ENCODE measurements at places on chromosomes 7 and 10.

DNA sequence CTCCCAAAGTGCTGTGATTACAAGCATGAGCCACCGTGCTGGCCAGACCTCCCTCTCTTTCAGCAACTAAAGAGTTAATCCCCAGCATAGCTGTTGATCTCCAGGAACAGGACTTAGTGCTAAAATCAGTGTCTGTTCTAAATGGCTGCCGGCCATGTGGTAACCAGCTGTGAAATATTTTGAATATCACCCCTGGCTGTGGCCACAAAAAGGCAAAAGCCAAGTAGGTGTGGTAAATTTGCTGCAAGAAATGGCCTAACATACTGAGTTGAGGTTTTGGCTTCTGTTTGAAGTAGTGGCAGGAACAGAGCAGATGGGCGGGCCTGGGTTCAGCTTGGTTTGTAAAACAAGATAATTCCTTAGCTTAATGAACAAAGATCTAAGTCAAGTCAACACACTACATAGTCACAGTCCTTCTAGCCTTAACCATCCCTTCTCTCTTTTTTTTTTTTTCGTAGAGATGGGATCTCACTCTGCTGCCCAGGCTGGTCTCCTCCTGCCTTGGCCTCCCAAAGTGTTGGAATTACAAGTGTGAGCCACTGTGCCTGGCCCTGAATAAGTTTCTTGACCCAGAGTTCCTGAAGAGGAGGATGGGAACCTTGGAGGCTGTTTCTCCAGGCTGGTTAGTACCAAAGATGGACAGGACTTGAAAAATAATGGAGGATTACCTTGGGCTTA is 22.7 kb upstream of the AGFG2 start:
- no peak for DNase-seq

DNA sequence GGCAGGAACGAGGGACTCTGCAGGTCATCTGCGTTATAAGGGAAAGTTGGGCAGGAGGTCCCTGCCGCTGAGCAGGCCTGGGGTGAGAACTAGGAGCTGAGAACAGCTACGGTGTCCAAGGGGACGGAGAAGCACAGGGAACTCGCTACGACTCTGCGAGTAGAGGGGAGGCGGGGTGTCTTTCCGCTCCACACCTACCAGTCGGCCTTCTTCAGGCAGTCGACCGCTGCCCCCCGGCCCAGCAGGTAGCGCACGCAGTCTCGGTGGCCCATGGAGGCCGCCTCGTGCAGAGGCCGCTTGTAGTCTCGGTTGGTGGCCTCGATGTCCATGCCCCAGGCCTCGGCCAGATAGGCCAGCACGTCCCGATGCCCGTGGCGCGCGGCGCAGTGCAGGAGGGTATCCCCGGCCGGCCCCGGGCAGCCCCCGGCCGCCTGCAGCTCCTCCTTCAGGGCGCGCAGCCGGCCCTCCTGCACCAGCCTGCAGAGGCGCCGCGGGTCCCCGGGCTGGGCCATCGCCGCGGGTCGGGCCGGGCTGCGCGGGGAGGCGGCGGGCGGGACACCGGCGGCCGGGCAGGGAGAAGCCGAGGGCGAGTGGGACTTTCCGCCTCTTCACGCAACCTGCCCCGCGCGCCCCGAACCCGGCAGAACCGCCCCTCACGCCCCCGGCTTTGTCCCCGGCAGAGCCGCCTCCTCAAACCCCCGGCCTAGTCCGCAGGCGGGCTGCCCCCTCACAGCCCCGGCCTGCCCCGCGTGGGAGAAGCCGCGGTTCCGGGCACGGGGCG is 660 bp downstream of the ANKRD16 start:
- DNase-seq = peak; percentile 75

GRCh38 chr10:4494551-4494950 is 331.5 kb upstream of the AKR1E2 start:
- DNase-seq = no peak

DNA sequence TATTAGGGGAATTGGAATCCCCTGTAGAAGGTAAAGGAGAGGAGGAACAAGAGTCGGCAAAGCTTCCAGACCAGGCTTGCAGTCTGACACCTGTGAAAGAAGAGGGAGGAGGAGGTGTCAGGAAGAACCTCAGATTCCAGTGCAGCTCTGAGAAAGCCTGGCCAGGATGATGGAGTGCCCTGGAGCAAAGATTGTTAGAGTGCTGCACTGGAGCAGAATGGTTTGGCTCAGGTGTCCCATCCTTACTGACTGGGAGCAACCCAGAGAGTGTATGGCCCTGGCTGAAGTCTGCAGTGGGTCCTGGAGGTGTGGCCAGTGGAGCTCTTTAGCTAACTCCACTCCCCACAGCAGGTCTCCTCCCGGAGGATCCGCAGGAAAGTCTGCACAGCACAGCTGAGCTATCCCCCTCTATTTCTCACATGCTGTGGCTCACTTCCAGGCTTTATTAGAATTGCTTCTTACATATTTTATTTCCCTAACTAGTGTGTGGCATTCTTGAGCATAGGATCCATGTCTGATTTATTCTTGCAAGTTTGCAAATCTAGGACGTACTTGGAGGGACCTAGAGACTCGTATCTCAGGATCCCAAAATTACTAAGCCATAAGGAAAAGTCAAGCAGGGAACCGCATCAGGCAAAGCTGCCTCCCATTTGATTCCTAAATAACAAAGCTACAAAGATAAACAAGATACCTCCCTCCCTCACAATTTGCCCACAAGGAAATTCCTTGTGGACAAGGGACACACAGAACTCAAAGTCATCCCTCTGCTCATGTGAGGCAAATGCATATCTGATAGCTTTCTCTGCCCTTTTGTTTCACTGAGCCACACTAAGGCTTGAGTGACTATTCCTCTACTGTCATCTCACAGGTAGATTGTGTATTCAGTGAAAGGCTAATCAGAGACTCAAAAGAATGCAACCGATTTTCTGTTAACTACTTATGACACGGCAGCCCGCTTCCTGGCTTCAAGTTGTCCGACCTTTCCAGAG is 58.8 kb downstream of the VIM start:
- no peak for DNase-seq

GRCh38 chr10:46329690-46330016 is 42.9 kb downstream of the ANTXRL start:
- DNase-seq = no peak
